NCI-H1417 (cell line): ENCODE measurements at places on chromosomes 11 and 22.

DNA sequence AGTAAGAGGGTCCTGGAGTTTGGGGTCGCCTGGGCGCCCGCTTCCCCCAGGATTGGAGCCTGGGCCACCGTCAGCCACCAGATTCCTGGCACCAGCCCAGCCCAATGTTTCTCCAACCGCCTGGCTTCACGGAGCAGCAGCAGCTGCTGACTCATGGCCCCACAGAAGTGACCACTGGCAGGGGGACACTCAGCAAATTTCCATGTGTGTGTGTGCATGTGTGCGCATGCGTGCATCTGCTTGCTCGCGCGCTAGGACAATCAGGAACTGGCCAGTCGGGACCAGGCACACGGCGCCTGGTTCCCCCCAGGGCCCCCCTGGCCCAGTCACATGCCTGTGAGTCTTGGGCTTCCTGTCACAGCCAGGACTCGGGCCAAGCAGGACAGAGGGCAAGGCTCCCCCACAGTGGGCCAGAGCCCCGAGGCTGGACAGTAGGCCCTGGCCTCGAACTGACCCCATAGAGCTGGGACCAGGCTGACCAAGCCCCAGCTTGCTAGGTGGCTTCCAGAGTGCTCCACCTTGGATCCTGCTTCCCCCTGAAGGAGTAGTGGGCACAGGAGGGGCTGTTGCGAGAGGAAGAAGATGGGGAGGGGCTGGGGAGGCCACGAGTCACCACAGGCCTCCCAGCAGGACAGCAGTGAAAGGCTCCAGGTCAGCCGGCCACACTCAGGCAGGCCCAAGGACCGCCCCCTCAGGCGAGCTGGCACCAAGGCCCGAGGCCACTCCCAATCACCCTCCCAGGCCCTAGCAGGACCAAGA, 3.2 kb downstream of the CTSD start:
- DNase-seq = no peak

DNA sequence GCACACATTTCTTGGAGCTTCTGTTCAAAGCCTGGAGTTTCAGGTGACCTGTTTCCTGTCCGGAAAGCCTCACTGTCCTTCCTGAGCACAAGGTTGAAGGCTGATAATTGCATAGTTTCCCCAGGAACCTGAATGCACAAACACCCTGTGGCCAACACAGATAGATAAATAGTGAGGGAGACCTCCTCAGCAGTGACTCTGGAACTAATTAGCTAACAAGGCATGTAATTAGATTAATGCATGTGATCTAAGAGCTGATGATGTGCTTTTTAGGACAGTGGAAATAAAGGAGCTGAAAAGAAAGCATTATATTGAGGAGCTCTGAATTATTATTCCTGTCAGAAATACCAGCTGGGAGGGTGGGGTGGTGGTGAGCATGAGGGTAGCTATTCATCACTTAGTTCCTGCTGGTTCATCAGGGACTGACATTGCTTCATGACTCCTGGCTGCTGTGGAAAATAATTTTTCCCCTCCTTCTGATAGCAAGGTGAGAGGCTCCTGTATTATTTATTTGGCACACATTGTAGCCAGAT, 101.1 kb downstream of the NELL1 start:
- DNase-seq = peak; percentile 93

GRCh38 chr11:45451766-45452440, 165.8 kb upstream of the SYT13 start:
- no peak for DNase-seq

GRCh38 chr11:67500831-67501715, 4.1 kb downstream of the PITPNM1 start:
- no peak for DNase-seq

DNA sequence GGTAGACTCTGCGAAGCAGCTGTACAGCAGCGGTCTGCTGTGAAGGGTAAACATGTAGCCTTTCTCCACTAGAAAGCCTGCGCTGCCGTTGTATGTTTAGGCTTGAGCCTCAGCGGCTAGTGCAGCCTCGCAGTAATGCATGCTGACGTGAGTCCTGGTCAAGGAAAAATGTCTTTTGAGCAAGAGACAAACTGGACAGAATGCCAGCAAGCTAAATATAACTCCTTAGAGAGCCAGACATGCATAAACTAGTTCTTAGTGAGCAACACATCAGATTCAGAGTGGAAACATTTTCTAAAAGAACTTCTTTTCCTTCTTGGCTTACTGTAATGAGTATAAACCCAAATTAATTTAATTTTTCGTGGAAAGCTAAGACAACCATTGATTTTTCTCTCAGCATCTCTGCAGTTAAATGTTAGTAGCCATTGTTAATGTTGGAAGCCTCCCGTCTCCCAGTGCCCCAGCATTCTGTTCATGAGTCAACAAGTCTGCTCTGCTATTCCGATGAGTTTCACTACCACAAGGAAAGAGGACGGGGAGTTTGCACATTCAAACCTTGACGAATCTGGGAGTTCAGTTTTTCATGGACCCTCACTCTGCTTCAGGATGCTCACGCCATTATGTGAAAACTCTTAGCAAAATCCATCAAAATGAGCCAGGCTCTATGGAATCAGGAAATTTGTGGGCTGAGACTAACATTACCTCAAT, 51.4 kb downstream of the JAM3 start:
- DNase-seq = no peak

DNA sequence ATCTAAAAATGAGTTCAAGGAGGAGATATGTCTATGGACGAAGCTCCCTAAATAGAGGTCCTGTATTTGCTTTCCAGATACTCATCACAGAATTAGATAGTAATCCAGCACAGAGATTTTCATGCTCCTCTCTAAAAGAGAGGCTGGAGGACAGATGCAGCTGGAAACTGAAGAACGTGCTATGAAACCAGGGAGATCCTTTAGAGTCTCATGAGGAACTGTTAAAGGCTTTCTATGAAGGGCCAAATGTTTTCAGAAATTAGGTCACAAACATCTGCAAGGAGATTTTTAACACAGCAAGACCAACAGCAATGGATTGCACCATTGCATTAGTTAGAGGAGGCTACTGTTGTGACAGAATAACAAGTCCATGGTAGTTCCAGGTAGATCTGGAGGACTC, 95.6 kb upstream of the ARHGAP20 start:
- DNase-seq = no peak

- DNase-seq = no peak
These were observed 89.4 kb downstream of the ARHGAP32 start for GRCh38 chr11:129102756-129103155.

GRCh38 chr11:15602785-15603567, 488.3 kb downstream of the INSC start:
- DNase-seq = peak; percentile 63

DNA sequence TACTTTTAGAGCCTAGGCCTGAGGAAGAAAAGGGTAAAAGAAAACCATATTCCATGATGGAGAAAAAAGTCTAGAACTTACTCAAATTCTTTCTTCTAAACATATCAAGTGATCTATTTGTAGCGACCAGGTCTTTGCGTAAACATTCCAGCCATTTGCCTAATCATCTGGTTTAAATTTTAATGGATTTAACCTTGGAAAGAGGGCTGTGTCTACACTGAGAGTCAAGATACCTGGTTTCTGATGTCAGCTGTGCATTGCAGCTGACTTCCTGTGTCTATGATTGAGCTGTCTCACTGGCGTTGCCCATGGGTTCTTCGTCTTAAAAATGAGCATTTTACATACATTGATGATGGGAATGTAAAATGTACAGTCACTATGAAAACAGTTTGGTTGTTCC, 10.0 kb upstream of the TMEM123 start:
- DNase-seq = no peak

DNA sequence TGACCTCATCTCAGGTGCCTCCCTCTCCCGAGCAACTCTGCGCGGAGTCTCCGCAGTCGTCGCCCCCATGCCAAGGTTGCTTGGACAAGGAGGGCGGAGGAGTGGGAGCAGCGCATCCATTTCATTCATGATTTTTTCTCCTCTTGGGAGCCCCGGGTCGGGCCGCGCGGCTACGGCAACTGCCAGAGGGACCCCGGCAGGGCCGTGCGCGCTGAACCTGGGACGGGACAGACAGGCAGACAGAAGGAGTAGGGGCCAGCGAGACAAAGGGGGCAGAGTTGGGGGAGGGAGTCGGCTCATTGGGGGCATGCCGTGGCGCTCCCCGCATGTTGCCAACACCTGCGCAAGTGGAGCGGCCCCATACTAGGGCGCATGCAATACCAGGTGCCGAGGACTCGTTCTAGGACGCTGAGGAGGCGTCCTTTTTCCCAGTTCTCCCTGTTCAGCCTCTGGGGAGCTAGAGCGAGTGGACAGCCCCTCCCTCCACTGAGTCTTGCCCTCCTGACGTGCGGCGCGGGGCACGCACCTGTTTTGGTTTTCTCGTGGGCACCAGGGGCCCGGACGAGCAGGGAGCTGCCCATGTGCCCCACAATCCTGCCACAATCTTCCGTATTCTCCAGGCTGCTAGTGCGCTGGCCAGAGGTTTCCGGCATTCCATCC, 501 bp upstream of the PTPN5 start:
- peak; percentile 42 for DNase-seq

GRCh38 chr22:46591930-46592329, 28.3 kb upstream of the GRAMD4 start:
- no peak for DNase-seq

- no peak for DNase-seq
These were observed at the start of gene TIMP3 for GRCh38 chr22:32801537-32802236. TIMP3 (plus strand) TSS chr22:32801705; CDS start chr22:32802002, 297 bp downstream.

- DNase-seq = no peak
These were observed 1.4 kb upstream of the MUC2 start for GRCh38 chr11:1073261-1073724.

DNA sequence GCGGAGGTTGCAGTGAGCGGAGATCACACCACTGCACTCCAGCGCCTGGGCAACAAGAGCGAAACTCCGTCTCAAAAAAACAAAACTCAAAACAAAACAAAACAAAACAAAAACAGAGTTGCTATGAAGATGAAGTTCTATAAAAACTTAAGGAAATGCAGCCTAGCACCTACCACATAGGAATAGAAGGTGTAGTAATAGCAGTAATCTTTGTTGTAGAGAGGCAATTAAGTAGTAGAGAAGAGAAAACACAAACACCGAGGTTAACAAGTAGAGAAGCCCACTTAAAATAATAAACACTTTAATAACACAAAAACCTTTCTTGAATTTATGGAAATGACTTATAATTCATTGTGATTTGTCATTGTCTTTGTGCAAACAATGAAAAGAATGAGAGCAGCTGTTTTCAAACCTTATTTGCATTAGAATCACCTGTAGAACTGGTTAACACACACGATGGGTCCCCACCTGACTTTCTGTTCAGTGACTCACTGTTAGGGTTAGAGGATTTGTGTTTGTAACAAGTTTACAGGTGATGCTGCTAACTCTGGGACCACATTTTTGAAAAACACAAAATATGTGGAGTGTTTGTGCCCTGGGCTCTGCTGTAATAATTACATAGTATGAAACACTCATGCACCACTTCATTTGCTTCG, 43.1 kb downstream of the TYR start:
- no peak for DNase-seq

DNA sequence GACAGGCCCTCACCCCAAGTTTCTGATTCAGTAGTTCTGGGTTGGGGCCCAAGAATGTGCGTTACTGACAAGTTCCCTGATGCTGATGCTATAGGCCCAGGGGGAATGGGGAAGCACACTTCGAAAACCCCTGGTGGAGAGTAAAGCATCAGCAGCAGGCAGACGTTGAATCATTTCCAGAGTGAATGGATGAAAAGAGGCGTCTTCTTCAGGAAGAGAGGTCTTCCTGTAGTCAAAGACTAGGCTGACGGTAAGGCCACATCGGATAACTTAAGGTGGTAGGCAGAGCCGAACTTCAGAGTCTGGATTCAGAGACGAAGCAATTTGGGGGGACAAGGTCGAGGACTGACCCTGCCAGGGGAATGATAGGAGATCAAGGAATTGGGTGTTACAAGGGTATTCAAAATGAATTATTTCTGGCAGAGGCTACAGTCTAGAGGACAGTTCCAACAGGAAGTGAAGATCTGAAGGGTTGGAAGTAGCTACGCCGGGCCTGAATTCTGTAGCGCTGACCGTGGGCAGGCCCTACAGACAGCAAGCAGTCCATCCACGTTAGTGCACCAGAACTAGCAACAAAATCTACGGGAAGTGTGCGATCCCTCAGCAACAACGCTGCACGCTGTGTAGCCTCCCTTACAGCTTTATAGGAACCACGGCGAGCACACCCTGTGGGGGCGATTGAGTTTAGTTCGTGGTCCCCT, 862 bp upstream of the CENATAC start:
- no peak for DNase-seq

GRCh38 chr22:37639070-37639760, at the start of gene SH3BP1:
SH3BP1 (plus strand) TSS chr22:37639669; CDS start chr22:37639788, 119 bp downstream.
- peak; percentile 27 for DNase-seq

DNA sequence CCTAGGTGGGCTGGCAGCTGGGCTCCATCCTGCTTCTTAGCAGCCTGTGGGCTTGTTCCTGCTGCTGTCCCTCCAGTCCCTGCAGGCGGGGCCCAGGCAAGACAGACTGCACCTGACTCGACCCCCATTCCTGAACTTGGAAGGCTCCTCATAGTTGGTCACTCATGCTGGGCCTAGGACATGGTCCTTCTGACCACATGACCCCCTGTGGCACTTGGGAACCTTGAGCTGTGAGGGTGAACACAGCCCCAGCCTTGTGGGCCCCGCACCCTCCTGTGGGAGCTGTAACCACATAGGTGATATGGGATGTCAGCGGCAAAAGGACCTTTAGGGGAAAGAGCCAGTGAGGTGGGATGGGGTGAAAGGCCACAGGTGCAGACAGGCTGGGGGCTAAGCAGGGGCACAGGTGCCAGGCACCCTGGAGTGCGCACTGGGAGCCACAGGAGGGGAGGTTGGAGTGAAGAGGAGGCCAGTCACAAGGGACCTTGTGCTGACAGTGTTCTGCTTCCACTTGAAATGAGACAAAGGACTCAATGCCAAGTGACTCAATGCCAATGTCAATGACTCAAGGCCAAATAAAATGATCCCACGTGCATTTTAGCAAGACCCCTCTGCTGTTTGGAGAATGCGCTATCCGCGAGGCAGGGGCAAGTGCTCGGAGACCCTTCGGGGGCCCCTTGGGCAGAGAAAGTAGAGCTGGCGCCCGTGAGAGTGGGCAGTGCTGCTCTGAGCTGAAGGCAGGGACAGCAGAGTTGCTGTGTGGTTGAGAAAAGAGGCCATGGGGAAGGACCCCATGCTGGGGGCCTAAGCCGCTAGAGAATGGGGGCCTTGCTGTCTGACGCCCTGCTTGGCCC, 90.7 kb downstream of the MORC2 start:
- DNase-seq = no peak
